ENCODE measurements at places on chromosomes 4 and X. TPM values are rescaled to one million over a fixed set of nuclear protein-coding genes. Genes with fewer than 3 reads are reported as not detected.

GRCh38 chr4:107348188-107349050, 312.3 kb upstream of the DKK2 start:
- DNase-seq: no peak

GRCh38 chr4:152815078-152815477, 35.3 kb downstream of the ARFIP1 start:
- DNase-seq: no peak

DNA sequence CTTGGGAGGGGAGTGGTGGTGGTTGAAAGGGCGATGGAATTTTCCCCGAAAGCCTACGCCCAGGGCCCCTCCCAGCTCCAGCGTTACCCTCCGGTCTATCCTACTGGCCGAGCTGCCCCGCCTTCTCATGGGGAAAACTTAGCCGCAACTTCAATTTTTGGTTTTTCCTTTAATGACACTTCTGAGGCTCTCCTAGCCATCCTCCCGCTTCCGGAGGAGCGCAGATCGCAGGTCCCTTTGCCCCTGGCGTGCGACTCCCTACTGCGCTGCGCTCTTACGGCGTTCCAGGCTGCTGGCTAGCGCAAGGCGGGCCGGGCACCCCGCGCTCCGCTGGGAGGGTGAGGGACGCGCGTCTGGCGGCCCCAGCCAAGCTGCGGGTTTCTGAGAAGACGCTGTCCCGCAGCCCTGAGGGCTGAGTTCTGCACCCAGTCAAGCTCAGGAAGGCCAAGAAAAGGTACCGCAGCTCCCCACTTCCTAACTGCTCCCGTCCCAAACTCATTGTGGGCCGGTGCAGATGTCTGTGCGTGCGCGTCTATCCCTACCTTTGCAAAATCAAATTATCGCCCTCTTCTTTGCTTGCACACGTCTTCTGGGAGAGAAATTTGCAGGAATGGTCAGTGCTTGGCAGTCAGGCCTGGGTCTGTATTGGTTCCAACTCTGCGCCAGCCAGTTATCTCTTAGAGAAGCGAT, 533 bp downstream of the IL15 start:
- no peak for DNase-seq

- DNase-seq: no peak
These were observed 102.4 kb downstream of the CPE start for GRCh38 chr4:165481053-165481835.

- DNase-seq: no peak
These were observed 32.0 kb downstream of the ELF2 start for GRCh38 chr4:139144911-139145551.

- no peak for DNase-seq
These were observed 16.0 kb upstream of the PAPSS1 start for GRCh38 chr4:107736037-107736436.

DNA sequence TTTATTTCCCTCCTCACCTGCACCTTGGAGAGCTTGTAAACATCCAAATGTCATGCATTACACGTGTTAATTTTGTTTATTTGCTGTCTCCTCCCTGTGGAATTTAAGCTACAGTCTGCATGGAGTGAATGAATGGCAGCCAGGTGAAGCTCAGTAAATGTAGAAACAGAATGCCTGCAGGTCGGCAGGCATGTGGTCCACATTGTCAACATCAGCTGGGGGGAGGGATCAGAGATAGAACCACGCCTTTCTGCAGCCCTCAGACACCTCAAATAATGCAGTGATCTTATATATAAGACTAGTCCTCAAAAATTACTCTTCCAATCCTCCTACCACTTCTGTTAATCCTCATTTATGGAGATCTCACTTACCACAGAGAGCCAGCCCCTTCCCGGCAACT, 131.2 kb upstream of the KIT start:
- no peak for DNase-seq

Gene BMP15
- not detected for total RNA-seq

Gene CTSO
- 2.3 TPM for total RNA-seq

Gene ZNF185
- total RNA-seq: 0.97 TPM

Gene SYNPO2
- 0.74 TPM for total RNA-seq

Gene MAPK10
- total RNA-seq: not detected

All from activated CD8-positive, alpha-beta T cell treated with anti-CD3 and anti-CD28 coated beads, Interleukin-2, amount 10 ng/mL, durations not matched to agents 7 days and 5 days (primary cell).